Activated CD8-positive, alpha-beta memory T cell treated with anti-CD3 and anti-CD28 coated beads for 24 hours (primary cell): ENCODE measurements at places on chromosomes 16 and 17.

DNA sequence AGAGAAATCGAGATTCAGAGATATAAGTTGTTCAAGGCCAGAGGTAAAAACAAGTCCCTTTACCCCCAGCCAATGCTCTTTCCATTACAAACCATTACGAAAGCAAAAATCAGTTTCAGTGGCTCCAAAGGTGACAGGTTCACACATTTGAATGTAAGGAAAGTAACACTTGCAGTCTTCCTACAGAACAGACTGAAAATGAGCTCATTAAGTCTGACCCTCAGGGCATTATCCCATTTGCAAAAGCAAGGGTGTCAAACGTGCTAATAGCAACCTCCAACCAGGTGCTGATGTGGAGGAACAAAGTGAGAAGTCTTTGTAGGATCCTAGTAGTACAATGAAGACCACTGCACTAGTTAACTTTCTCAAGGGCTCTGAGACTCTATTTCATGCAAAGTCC is 65.2 kb downstream of the XPO6 start:
- no peak for DNase-seq

GRCh38 chr17:79070266-79070880 is 4.3 kb upstream of the ENGASE start:
- no peak for DNase-seq

DNA sequence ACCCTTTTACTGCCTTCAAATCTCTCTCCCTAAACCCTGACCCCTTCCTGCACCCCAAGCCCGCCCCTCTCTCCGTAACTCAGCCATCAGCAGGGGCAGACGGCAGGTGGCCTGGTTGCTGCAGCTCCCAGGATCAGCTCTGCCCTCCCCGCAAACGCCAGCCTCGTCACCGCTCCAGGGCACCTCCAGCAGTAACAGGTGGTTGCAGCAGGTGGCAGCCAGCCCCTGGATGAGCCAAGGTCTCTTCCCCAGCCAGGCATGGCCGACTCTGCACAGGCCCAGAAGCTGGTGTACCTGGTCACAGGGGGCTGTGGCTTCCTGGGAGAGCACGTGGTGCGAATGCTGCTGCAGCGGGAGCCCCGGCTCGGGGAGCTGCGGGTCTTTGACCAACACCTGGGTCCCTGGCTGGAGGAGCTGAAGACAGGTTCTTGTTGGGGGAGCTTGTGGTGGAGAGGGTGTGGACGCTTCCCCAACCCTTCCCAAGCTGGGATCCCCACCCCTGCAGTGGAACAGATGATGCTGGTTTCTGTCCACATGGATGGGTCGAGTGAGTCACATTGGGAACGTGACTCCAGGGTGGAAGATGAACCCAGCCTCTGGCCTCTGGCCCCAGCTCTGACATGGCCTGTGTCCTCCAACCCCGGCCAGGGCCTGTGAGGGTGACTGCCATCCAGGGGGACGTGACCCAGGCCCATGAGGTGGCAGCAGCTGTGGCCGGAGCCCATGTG is 558 bp downstream of the HSD3B7 start:
- DNase-seq, result no peak

DNA sequence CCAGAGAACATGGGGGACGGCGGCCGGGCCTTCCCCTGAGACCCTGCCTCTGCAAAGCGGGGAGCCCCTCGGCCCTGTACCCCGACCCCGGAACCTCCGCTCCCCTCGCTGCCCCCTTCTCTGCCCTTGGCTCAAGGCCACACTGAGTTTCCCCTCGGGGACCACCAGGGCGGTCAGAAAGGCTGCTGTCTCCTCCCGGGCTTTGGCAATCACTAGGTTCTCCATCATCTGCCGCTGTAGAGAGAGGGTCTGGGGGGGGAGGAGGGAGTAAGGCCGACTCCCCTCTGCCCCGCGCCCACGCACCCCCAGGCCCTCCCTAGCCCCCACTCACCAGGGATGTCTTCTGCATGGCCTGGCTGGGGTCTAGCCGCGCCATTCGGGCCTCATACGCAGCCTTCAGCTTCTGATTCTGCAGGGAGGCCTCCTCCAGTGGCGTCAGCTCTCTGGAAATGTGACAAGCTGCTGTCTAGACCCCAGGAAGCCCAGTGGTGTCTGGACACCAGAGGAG is 8.4 kb downstream of the VPS9D1 start:
- DNase-seq, result no peak

DNA sequence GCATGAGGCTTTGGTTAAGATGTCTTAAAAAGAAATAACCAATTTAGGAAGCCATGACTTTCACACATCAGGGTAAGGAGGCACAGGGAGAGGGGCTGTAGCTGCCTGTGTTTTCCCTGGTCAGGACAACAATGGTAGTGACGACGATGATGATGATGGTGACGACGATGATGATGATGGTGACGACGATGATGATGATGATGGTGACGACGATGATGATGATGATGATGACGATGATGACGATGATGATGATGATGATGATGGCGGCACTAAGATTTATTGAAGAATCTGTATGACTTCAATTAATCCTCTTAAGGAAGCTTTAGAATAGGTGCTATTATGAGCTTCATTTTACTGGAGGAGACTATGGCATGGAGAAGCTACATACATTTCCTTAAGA is 284.1 kb upstream of the TNRC6C start:
- DNase-seq, result no peak

GRCh38 chr17:49100601-49101000 is 32.0 kb upstream of the B4GALNT2 start:
- no peak for DNase-seq

DNA sequence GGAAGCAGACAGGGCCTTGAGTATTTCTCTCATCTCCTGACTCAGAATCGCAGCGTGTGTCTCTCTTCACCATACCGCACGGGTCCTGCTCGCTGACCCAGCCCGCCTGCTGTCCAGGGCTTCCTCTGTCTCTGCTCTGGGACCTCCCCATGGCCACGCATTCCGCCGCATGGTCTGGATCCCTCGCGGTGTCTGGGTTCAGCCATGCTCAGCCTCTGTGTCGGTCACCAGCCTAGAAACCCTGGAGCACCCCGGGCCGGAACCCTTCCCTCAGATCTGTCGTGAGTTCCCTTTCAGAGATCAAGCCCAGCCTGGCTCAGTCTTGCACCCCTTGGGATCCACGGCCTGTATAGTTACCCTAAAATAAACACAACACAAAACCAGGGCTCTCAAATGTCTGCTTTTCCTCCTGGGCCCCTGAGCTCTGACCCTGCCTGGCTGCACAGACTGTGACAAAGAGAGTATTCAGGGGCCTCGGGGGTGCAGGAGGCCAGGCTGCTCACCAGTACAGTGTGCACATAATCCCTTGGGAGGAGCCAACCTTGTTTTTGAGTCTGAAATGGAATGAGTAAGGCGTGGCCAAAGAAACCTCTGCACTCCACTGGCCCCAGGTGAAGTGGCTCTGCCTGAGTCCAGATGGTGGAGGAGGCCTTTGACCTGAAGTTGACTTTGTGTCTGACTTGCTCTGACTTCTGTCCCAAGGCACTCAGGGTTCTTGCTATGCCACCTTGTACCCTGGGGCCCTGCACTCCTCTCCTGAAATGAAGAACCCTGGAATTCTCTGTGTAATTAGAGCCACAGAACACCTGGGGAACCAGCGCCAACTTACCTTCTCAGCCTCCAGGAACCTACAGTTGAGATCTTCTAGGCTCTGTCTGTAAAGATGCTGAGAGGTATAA is 5.8 kb upstream of the SPIRE2 start:
- DNase-seq, result no peak

- no peak for DNase-seq
Measured at GRCh38 chr17:29573871-29574731, 5.6 kb downstream of the TP53I13 start.

- DNase-seq, result no peak
Measured at GRCh38 chr17:1299552-1300370, 20.3 kb downstream of the TRARG1 start.

DNA sequence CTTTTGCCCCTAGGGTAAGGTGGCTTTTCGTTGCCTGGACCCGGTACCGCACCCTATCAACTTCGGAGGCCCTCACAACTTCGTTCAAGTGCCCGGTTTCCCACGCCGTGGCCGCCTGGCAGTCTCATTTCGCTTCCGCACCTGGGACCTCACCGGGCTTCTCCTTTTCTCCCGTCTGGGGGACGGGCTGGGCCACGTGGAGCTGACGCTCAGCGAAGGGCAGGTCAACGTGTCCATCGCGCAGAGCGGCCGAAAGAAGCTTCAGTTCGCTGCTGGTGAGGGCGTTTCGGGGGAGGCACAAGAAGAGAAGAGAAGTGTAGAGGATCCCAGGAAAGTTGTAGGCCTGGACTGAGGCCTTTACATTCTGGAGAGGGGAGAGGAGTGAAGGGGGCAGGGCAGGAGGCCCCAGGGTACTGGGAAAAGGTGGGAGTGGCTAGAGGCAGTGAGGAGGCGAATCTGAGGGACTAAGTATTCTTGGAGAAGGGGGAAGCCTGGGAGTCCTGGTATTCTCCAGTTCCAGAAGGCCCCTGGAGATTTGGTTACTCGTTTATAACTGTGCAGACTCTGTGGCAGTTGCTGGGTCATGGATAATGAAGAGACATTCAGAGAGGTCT is 5.5 kb downstream of the CNTNAP1 start:
- no peak for DNase-seq

DNA sequence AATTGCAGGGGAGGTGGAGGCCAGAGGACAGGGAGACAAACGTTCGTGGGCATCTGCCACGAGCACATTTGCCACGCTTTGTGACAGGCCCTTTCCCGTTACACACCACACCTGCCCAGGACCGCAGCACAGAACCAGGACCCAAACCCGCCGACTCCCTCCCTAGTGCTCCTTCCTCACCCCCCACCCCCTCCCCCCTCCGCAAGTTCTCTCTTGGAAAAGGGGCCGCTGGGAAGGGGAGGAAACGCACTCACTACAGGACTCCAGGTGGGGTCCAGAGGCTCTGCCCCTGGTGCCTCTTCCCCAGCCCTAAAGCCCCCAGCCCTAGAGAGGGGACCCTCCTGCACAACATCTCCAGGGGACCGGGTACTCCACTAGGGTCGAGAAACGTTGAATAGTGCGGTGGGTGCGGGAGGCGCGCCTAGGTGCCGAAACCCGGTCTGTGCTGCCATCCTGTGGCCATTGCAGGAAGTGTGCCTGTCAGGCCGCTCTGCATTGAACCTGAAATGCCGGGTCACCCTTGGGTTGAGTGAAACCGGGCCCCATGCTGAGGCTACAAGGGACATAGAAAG is 21.9 kb upstream of the EIF1 start:
- DNase-seq, result peak; percentile 96

DNA sequence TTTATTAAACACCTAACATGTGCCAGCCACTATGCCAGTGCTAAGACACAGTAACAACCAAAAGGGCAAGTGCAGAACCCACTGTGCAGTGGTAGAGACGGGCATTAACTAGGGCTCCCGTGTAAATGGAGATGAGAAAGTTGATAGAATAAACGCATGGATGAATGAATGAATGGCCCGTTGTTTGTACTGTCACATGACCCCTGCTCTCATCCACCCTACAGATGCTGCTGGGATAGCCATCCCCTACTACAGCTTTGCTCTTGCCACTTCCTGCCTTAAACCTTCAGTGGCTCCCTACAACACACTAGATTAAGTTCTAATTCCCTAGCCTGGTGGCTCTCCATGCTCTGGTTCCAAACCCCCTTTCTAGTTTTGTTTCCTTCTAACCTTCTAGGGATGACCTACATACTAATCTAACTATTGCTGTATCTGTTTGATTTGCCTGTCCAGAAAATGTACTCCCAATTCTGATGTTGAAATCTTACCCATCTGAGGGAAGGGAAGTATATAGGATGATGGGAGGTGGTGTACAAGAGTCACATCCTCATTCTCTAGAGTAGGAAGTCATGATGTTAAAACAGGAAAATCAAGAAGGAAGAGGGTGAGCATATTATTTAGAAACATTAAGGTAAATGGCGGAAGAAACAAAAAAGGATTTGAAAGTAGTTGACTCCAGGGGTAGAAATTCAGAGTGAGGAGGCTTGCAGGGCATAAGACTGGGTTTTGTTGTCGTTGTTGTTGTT is 11.4 kb upstream of the TNRC6C start:
- DNase-seq, result no peak

- no peak for DNase-seq
Measured at GRCh38 chr17:1169221-1169928, 10.4 kb downstream of the ABR start.

DNA sequence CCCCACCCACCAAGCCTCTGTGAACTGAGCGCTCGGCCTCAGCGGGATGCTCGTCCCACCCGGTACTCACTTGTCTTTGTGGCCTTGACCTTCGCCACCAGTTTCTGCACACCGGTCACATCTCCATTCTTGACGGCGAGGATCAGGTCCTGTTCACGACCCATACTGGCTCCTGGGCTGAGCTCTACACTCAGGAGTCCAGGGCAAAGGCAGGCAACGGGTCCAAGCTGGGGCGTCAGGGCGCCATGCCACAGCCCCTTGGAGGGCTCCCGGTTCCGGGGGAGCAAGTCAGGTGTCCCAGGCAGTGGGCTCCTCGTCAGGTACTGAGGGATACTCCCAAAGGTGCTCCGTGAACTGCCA is 1.7 kb downstream of the CASKIN2 start:
- DNase-seq, result no peak

- no peak for DNase-seq
Measured at GRCh38 chr17:14871921-14872320, 393.2 kb downstream of the PMP22 start.

DNA sequence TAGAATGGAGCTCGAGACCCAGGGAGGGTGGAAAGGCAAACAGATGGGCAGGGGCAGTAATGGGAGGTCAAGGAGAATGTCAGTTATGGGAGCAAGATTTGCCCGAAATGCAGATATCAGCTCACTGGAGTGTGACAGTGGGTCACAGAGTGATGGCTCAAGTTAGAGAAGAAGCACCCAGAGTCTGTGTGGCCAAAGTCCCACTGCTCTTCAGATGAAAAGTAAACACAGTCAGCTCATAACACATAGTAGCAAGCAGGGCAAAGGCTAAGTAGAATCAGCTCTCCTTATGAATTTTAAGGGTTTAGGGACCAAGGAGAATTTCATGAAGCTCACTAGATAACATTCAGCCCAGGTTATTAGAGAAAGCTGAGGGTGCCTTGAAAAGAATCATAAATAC is 264.9 kb upstream of the MON1B start:
- no peak for DNase-seq

DNA sequence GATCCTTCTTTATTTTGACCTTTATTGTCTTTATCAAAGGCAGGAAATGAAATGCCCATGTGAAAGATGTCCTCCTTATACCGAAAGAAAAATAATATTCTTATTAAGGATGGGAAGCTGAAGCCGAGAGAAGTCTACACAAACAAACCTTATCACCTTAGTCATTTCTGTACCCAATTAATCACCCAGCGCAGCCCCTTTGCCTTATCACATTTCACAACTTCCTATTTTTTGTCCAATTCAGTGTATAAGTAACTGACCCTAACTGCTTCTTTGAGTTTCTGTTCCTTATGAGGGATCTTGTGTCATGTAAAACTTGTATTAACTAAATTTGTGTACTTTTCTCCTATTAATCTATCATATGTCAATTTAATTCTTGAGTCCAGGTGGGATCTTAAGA is 16.4 kb upstream of the CCL23 start:
- DNase-seq, result no peak

DNA sequence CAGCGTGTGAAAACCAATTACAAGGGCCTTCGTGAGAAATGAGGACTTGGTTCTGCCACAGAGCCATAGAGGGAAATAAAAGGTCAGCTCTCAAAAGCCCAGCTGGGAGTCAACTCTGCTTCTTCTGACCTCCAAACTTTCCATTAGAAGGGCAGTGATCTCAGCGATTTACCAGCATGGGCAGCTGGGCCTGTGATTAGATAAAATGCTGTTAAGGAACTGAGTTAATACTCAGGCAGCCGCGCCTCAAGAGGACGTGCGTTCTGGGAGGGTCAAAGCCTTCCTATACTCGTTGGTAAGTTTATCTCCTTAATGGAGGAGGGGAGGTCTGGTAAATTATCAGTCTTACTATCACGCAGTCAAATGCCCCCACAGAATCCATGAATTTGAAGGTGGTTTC is 480.2 kb upstream of the ERCC4 start:
- no peak for DNase-seq
